ENCODE measurements at places on chromosomes 7 and 10.

- DNase-seq: no peak
Measured at GRCh38 chr10:105185161-105185560, 544.1 kb downstream of the SORCS3 start.

- no peak for DNase-seq
Measured at GRCh38 chr7:71429083-71429482, 297.1 kb downstream of the GALNT17 start.

GRCh38 chr7:156475666-156476065 lies 164.9 kb upstream of the RNF32 start:
- no peak for DNase-seq

GRCh38 chr7:153509768-153510167 lies 542.4 kb upstream of the DPP6 start:
- DNase-seq: no peak

DNA sequence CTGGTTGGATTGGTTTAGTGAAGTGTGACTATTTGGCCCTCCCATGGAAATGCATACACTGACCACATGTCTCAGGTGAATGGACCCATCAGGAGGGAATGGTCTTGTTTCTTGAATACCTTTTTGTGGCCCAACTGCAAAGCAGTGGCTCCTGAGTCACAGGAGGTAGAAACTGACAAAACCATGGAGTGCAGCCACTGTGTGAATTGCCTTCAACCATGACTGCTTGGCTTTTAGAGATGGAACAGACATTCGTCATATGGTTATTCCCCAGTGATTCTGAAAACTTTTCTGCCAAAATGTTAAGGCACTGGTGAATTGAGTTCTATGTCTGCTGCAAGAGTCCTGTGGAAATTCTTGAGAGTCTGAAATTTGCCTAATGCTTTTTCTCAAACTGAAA lies 64.7 kb downstream of the CDK14 start:
- no peak for DNase-seq

GRCh38 chr10:7272008-7272407 lies 138.8 kb downstream of the SFMBT2 start:
- peak; percentile 15 for DNase-seq

DNA sequence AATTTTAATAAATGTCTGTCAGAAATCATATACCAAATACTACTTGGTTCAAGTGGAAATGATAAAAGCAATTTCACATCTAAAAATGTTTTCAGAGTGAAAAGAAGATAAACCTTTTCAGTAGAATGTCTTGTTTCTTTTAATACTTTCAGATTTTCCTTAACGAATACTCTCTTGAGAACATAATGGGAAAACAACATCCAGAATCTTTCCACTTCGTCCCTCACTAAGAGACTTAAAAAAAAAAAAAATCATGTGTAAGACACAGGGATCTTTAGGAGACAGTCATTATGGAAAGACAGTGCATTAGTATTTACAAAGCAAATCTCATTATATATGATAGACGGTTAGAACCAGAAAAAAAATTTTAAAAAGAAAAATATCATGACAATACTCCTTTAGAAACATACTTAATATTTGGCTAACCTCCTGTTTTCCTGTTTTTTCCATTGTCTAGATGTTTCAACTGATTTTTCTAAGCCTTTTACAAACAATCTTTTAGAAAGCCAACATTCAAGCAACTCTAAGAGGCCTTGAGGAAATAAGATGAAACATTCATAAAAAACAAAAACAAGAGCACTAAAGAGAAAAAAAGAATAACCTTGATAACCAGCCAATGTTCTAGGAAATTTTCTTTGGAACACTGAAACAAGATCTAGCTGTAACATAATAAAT lies 339.9 kb upstream of the LRRN3 start:
- no peak for DNase-seq

GRCh38 chr10:128180843-128181242 lies 54.6 kb upstream of the MKI67 start:
- peak; percentile 33 for DNase-seq

DNA sequence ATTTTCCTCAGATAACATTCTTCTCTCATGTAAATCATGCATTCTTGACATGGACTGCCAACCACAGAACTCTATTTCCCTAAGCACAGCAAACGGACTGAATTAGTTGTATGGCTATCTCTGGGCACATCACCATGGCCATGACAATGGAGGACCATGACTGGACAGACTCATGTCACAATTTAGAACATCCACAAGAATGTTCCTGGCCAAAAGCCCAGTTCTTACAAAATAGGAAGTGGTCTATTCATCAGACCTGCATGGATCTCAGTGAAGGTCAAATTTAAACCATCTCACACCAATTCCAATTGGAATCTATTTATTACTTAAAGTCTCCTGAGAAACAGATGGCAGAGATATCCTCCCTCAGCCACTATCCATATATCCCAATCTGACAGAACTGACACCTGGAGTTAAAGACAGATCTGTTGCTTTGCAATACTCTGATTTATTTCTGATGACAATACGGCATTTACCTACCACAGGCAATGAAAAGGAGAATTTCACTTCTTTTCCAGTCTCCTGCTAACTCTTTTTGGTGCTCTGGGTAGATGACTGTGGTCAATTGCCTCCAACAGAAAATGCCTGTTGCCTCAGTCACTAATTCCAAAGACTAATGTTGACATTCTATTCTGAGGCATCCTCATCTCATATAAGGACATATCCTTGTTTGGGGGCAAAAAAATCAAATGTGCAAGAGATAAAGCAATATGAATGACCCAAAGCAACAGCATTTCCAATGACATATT lies 254.8 kb downstream of the HTR7 start:
- DNase-seq: no peak

- no peak for DNase-seq
Measured at GRCh38 chr7:50718311-50718710, 64.4 kb downstream of the GRB10 start.

DNA sequence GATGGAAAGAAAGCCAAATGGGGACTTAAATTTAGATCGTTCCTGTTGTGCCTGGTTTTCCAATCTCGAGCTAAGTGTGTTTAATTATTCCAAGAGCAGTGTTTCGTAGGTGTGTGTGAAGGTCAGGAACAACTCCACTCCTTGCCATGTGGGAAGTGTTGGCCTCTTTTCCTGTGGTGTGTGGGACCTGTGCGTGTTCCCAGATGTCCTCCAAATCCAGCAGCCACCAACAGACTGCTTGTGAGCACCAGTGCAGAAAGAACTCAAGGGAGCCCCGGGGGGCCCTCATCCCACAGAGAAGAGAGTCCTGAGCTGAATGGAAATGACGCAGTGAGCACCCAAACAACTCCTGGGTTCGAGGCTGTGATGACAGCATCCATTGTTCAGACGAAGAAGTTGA lies 227.7 kb downstream of the TMEM178B start:
- DNase-seq: no peak

DNA sequence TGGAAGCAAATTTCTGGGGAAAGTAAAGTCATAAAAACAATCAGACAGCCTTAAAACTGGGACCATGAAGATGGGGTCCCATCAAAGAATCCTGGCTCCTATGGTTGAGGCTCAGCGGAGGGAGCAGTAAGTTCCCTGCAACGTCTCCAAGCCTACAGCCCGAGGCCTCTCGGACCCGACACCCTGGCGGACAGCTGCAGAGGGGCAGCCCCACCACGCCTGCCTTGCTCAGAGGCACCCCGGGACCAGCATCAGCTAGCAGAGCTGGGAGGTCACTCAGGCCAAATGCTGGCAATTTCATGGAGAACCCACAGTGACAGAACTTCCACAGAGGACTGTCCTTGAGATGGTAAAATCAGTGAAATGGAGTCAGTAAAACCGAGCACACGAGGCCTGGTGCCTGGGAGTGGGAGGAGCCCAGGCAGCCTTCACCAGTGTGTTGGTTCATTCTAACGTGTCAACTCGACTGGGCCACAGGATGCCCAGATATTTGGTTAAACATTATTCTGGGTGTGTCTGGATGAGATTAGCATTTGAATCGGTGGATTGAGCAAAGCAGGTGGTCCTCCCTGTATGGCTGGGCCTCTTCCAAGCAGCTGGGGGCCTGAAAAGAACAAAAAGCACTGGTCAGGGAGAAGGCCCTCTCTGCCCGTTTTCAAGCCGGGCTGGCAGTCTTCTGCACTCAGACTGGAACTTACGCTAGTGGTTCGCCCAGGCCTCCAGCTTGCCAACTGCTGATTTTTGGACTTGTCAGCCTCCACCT lies 96.2 kb upstream of the INSIG1 start:
- DNase-seq: no peak

DNA sequence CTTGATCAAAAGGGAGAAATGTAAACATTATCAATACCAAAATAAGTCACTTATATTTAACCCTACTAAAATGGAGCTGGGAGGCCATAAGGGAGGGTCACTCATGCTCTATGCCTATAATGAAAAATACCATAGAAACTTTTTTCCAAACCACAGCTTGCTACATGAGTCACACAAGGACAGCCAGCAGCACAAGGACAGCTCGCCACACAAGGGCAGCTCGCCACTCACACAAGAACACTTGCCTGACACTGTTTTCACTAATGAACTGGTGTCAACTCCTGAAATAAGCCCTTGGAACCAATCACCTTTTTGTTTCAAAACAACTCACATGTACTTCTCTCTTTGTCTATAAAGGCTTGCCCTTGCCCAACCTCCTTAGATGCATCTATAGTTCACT lies 43.3 kb downstream of the FRMPD2 start:
- DNase-seq: no peak

GRCh38 chr7:24597014-24597413 lies 23.8 kb downstream of the PALS2 start:
- no peak for DNase-seq

- no peak for DNase-seq
Measured at GRCh38 chr7:2722591-2722990, 34.6 kb downstream of the AMZ1 start.

GRCh38 chr7:114966156-114966555 lies 44.3 kb downstream of the MDFIC start:
- no peak for DNase-seq

DNA sequence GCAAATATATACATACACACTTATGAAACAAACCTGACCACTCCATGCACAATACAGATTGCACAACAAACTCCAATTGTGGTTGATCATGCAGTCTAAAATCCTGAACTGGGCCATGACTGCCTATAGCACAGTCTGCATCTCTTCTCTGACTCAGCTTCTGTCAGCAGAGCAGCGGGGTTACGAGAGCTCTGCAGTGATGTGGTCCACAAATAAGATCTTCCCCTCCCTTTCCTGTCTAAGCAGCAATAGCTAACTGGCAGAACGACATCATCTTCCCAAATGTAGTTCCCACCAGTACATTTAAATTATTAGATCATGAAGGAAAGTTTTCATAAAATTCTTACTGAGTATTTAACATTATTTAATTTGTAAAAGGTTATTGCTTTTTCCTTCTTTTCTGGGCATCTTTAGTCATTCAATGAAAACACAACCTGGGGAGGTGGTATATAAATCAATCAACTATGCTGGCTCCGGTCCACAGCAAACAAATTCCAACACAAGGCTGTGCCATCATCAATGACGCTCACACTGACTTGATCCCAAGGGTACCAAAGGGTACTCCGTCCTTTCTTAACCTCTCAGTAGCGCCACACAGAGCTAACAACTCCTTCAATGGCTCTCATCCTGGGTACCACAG lies 17.1 kb downstream of the ARHGAP21 start:
- peak; percentile 9 for DNase-seq

GRCh38 chr10:7457478-7458316 lies 46.9 kb upstream of the SFMBT2 start:
- DNase-seq: no peak

DNA sequence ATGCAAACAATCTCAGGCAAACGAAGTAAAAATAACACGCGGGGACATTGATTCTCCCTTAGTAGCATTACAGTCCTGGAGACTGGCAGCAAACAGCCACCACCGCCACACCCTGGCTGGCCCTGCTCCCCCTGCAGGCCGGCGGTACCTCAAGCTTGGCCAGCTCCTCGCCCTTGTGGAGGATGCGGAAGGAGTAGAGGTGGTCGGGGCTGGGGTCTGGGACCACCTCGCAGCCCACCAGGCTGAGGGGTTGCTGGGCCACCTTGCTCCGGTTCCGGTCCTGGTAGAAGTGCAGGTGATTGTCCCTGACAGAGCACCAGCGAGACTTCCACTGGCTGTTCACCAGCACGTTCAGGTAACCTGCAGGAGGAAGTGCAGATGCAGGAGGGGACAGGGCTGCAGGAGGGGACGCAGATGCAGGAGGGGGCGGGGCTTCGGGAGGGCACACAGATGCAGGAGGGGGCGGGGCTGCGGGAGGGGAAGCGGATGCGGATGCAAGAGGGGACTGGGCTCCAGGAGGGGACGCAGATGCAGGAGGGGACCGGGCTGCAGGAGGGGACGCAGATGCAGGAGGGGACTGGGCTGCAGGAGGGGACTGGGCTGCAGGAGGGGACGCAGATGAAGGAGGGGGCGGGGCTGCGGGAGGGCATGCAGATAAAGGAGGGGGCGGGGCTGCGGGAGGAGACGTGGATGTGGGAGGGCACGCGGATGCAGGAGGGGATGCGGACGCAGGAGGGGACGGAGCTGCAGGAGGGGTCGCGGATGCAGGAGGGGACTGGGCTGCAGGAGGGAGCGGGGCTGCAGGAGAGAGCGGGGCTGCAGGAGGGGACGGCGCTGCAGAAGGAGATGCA lies 65.7 kb downstream of the VWA2 start:
- peak; percentile 51 for DNase-seq

DNA sequence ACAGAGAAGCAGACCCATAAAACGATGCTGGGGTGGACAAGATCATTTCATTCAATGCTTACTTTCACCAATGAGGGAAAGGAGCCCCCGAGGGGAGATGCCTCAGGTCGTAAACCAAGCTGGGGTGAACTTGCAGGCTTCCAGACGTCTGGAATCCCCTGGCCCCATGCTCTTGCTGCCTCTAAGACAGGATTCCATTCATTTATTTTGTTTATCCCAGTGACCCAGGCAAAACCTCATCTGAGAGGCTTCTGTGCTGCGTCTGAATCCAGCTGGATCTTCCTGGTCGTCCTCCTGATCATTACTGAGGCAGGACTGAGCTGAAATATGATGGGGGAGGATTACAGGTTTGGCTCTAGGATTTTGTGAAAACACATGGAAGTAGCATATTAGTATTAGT lies 182.9 kb downstream of the MYOF start:
- DNase-seq: no peak

GRCh38 chr10:117240621-117241529 lies at the start of gene SLC18A2:
Gene SLC18A2 (plus strand): TSS chr10:117241114. CDS start chr10:117241694, 580 bp downstream.
- no peak for DNase-seq

DNA sequence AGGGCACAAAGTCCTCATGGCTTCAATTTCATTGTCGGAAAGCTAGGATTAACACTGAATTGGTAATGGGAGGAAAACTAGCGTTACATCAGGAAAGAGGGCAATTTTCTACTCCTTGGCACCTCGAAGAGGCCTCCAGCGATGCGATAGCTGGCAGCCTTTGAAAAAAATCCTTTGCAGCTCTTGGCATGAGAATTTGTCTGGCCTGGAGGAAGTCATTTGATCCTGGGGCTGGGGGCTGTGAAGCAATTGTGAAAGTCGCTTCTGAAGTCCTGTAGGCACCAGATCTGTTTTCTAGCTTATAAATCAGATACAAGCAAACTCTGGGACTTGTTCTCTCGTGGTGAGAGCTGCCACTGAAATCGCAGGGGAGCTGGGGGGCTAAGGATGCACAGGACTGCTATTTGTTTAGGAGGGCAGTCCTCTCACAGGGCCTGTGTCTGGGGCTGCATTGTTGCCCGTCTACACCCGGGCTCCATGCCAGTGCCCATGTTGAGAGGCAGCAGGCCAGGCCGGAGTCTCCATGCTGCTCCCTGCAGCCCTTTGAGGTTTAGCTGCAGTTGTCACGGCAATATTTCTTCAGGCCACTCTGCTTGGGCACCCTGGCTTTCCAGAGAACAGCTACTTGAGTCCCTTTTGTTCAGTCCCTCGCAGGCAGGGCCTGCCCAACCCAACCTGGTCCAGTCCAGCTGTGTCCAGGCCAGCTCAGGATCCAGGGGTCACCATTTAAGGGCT lies 206.8 kb upstream of the LYZL1 start:
- DNase-seq: no peak

Measured in activated naive CD4-positive, alpha-beta T cell treated with Interleukin-2 at 50 U/mL for 16 hours (primary cell).